ENCODE measurements at places on chromosomes 4 and X.

DNA sequence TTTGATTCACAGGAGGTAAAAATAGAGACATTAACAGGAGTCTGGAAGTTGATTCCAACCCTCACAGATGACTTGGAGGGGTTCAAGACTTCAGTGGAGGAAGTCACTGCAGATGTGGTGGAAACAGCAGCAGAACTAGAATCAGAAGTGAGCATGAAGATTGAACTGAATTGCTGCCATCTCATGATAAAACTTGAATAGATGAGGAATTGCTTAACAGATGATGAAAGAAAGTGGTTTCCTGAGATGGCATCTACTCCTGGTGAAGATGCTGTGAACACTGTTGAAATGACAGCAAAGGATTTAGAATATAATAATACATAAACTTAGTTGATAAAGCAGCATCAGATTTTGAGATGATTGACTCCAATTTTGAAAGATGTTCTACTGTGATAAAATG lies 76.5 kb downstream of the RELL1 start:
- DNase-seq, result no peak

GRCh38 chr4:173777921-173778320 lies 247.9 kb upstream of the HAND2 start:
- DNase-seq, result no peak

DNA sequence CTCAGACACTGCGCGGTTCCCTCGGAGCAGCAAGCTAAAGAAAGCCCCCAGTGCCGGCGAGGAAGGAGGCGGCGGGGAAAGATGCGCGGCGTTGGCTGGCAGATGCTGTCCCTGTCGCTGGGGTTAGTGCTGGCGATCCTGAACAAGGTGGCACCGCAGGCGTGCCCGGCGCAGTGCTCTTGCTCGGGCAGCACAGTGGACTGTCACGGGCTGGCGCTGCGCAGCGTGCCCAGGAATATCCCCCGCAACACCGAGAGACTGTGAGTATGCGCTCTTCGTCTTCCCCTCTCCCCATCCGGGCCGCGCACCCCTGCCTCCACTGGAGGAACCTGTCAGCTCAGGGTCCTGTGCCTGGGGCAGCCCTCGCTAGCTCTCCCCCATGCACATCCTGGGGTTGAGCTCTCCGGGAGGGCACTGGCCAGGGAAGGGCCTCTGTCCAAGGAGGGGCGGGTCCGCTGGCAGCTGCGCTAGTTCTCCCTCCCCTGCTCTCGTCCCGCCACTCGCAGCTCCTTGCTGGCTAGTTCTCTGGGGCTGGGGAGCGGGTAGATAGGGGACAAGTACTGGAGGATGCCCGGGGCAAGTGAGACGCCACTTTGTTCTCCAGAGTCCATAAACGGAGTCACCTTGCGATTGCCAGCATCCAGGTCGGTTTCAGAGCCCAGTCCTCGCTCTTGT lies 2.2 kb downstream of the SLIT2 start:
- DNase-seq, result no peak

DNA sequence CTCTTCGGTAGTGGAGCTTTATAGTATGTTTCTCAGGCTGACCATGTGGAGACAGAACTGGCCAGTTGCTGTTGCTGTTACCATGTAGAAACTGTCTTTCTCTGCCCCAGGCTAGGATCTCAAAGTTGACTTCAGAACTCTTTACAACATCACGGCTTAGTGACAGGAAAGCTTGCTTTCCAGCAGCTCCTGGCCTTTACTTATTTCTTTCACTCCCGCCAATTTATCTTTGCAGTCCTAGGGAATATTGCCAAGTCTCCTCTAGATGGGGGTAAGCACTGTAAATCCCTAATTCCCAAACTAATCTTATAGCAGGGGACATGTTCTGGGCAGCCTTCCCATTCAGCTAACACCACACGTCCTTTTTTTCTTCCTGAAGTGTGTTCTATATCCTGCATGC lies 631.6 kb downstream of the SPRY1 start:
- no peak for DNase-seq

DNA sequence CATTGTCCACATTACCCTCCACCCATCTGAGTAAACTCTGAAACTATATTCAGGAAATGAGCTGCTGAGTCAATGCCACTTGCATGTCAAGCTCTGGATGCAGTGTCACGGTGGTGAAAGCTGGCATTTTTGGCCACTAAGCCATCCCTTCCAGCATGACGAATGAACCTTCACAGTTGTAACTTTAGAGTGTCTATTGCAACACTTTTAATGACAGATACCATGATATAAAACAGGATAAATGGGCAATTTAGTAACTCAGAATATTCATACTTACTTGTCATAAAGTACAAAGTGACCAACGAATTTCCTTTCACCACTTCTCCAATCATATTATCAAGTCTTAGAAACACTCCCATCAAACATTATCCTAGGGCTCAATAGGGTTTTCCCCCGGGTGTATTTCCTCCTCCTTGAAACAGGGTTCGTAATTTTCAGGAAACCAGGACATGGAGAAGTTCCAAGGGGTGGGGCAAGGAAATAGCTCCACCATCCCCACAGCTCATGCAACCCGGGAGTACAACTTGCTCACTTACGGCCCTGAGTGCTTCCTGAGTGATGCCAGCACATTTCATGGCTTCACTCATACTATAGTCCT lies 73.1 kb downstream of the MTHFD2L start:
- peak; percentile 65 for DNase-seq

- no peak for DNase-seq
Observed at GRCh38 chrX:1883772-1884171, 268.9 kb downstream of the ASMT start.

DNA sequence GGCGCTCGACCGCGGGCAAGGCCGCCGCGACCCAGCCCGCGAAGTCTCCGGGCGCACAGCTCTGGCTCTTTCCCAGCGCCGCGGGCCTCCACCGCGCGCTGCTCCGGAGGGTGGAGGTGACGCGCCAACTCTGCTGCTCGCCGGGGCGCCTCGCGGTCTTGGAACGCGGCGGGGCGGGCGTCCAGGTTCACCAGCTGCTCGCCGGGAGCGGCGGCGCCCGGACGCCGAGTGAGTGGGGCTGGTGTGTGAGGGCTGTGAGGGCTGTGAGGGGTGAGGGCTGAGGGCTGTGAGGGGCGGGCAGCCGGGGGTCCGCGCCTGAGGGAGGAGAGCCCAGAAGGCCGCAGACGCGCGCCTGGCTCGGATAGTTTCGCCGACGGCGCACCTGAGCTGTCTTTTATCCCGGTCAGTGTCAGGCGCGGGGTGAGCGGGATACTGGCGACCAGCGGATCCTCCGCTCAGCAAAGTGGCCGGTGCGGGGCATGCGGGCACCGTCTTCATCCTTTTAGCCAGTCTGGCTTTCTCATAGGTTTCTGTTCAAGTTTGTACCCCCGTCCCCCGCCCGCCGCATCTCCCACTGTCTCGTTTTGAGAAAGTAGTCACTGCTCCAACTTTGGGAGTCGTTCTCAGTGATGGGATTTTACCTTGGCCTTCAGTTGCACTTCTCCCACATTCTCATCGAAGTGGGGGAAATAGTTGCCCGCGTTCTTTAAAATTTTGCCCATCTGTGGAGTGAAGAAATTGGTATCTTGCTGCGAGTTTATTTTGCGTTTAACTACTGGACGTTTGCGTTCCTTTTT lies 586 bp downstream of the HERC5 start:
- no peak for DNase-seq

- DNase-seq, result no peak
Observed at GRCh38 chrX:110426155-110426504, 67.5 kb downstream of the RTL9 start.

DNA sequence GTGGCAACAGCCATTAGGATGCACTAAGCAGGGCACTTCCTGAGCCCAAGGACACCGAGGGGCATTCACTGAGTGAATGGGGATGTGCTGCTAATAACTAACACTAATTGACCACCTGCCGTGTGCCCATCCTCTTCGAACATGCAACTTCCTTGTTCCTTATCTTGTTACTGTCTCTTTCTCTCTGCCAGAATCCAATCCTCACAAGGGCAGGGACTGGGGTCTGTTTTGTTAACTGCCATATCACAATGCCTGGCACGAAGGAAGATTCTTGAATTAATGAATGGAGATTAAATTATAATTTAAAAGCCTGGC lies 1.3 kb downstream of the ERAS start:
- no peak for DNase-seq

- no peak for DNase-seq
Observed at GRCh38 chr4:119794681-119795080, 166.1 kb upstream of the PDE5A start.

DNA sequence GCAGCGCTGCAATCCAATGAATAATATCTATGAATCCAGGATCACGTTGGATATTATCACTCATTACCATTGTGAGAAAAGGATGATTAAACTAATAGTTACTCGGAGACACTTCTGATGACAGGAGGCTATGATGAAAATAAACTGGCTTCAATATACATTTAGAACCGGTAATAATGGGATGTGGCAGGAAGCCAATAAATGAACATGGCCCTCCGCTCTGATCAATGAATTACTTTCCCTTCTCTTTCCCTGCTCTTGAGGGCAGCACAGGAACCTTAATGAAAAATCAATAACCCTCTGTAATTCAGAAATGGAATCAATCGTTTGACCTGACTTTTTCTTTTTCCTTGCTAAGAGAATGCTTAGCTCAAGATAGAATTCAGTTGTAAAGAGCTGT lies 103.9 kb upstream of the PAQR3 start:
- no peak for DNase-seq

DNA sequence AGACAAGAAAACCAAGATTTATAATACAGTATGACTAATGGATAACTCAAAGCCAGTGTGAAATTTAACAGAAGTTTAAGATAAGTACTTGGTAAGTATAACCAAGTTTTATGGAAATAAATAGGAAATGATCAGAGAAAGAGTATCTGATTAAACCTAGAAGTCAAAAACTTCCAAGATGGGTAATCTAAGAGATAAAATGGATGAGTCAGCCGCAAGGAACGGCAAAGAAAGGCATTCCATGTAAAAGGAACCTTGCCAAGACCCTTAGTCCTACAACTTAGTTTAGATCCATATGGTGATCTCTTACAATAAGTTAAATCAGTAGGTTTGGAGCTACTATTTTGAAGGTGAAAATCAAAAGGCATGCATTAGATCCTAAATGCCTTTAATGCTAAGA lies 34.8 kb downstream of the LIN54 start:
- DNase-seq, result no peak

GRCh38 chr4:126775485-126776106 lies 857.2 kb upstream of the INTU start:
- no peak for DNase-seq

DNA sequence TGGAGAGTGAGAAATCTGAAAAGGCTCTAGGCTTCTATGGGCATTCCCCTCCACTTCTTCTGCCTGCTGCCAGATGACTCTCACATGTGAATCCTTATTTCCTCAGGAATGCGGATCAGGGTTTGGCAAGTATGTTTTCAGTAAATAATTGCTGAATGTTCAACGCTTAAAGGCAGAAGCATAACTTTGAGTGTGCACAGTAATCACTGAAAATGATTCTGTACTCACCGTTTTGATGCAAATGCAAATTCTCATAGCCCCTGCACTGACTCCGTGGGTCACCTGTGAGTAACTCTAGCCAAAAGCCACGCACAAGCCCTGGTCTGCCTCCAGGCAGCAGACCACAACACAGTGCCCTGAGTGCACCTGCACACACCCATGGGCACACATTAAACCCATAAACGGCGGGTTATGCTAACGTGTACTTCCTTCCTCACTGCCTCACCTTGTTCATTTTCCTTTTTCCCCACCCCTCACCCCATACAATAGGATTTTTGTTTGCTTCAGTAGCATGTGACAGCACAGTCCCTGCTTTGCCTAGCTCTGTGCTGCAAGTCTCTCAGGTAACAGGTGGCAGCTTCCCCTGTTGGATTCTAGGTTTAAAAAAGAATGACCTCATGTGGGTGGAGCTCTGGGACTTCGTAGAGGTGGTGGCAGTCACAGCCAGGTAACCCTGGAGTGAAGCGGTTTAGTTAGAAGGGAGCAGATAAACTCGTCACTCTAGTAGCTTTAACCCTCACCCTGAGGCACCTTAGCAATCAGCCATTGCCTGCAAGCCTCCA lies at the start of gene ARHGEF38:
TSS of gene ARHGEF38 (plus strand) at position 656 of the 782 bp plus-strand sequence. CDS start 146 bp downstream, outside the sequence.
- no peak for DNase-seq

DNA sequence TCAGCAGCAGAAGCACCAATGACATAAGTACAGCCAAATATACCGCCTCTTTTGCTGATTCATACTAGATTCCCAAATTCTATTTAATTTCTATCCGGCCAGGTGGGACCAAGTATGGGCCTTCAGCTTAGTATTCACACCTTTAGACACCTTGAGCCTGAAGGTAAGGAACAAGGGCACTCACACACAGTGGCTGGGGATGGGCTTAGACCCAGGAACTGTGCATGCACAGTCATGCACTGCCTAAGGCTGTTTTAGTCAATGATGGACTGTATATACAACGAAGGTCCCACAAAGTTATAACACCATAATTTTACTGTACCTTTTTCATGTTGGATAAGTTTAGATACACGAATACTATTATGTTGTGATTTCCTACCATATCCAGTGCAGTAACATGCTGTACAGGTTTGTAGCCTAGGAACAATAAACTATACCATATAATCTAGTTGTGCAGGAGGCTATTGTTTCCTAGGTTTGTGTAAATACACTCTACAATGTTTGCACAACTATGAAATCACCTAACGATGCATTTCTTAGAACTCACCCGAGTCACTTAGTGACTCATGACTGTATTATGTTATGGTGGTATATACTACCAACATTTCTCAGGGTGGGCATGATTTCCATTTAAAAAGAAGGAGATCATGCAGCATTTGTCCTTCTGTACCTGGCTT lies 9.7 kb upstream of the CLNK start:
- no peak for DNase-seq

GRCh38 chr4:119678761-119679160 lies 50.2 kb upstream of the PDE5A start:
- no peak for DNase-seq

GRCh38 chrX:68936126-68936525 lies 107.3 kb downstream of the EFNB1 start:
- no peak for DNase-seq

DNA sequence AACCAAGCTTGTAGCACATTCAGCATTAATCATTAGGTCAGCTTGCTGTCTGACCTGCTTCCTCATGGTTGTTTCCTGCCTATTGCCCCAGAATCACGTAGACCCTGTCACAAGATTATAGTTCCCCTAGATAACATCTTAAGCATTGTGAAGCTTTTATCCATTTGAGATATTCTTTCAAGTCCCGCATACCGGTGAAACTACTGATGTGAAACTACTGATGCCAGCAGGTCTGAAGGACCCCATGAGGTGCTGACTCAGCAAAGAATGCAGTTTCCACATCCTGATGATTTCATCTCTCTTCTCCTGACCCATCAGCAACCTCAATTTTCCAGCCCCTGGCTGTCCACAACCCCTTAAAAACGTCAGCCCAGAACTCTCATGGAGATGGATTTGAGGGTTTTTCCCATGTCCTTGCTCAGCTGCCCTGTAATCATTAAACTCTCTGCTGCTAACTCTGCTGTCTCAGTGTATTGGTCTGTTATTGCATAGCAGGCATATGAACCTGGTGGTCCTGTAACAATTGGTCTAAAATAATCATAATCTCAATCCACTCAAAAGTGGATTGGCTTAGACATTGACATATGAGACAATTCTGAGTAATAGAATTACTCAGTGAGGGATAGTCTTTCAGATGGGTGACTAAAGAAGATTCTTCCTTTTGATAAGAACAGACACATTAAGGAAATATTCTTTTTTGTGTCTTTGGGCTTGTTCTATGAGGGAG lies 26.3 kb upstream of the UBA6 start:
- DNase-seq, result no peak

GRCh38 chr4:9685692-9686091 lies 95.7 kb upstream of the DRD5 start:
- no peak for DNase-seq

GRCh38 chr4:54100595-54101189 lies 729 bp downstream of the GSX2 start:
- DNase-seq, result no peak

- DNase-seq, result no peak
Observed at GRCh38 chr4:104138116-104138515, 356.6 kb downstream of the CXXC4 start.

All from GDM1 (cell line).